ENCODE measurements at places on chromosomes 2 and 18.

DNA sequence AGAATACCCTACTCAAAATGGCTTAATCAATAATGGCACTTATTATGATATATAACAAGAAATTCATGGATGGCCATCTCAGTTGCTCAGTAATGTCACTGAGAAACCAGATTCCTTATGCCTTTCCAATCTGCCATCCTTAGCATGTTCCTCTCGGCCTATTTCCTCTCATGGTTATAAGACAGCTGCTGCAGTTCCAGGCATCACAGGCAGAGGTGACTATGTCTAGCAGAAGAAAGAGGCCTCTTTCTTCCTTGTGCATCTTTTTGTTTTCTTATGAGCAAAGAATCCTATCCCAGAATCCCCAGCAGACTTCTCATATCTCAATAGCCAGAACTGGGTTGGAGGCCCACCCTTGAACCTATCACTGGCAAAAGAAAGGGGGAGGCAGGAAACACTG is 310.6 kb upstream of the SPRED2 start:
- no peak overlapping the region for H3K4me3 ChIP-seq
- no peaks in the 10 kb centered on the region for H3K4me1 ChIP-seq
- H3K27ac ChIP-seq: no peak overlapping the region
- DNase-seq: no peak
- no peaks in the 10 kb centered on the region for H3K36me3 ChIP-seq

DNA sequence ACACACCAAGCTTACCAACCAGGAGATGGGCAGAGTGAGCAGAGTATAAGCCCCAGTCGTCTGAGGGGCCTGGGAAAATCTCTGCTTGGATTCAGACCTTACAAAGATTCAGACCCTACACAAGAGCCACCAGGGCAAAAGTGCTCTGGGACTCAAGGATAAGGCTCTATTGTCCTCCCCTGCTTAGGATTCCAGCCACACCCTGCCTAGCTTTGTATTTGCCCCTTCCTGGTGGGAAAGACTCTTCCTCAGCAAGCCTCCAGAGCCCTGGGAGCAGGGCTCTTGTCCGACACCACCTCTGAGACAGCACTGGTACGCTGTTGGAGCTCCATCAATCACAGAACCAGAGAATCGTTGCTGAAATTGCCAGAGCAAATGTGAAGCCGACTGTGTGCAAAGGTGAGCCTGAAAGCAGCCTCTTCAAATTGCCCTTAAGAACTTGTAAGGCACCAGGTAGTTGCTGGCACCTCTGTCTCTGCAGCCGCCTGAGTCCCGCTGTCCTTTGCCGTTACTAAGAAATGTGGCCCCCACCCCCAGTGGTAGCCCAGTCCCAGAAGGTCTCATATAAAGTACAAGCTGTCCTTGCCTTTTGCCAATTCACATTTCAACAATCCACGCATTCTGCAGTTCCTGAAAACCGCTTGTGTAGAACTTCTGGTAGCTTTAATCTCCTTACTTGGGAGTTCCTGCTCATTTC is 148.7 kb downstream of the CTIF start:
- H3K27ac ChIP-seq: peak overlapping the region; percentile 45
- no peak for DNase-seq
- no peaks in the 10 kb centered on the region for H3K36me3 ChIP-seq
- H3K4me3 ChIP-seq: no peak overlapping the region
- no peaks in the 10 kb centered on the region for H3K27me3 ChIP-seq

- no peaks in the 10 kb centered on the region for H3K36me3 ChIP-seq
- H3K4me3 ChIP-seq: no peak overlapping the region
- no peak for DNase-seq
- peak overlapping the region; percentile 26 for H3K27ac ChIP-seq
- no peaks in the 10 kb centered on the region for H3K4me1 ChIP-seq
- no peaks in the 10 kb centered on the region for H3K27me3 ChIP-seq
Observed at GRCh38 chr2:174035981-174036742, 71.0 kb upstream of the SP3 start.

- H3K27ac ChIP-seq: peak overlapping the region; percentile 90
- no peak for DNase-seq
- H3K36me3 ChIP-seq: peaks cover 58% of the 10 kb centered on the region
- H3K4me3 ChIP-seq: peak overlapping the region; percentile 91
- peaks cover 26% of the 10 kb centered on the region for H3K4me1 ChIP-seq
- H3K27me3 ChIP-seq: no peaks in the 10 kb centered on the region
Observed at GRCh38 chr2:74481961-74482800, 617 bp downstream of the CCDC142 start.

- no peaks in the 10 kb centered on the region for H3K36me3 ChIP-seq
- no peak overlapping the region for H3K4me3 ChIP-seq
- H3K27me3 ChIP-seq: no peaks in the 10 kb centered on the region
- H3K4me1 ChIP-seq: peaks cover 18% of the 10 kb centered on the region
- H3K27ac ChIP-seq: no peak overlapping the region
- no peak for DNase-seq
Observed at GRCh38 chr2:21773168-21773567, 649.4 kb downstream of the TDRD15 start.

DNA sequence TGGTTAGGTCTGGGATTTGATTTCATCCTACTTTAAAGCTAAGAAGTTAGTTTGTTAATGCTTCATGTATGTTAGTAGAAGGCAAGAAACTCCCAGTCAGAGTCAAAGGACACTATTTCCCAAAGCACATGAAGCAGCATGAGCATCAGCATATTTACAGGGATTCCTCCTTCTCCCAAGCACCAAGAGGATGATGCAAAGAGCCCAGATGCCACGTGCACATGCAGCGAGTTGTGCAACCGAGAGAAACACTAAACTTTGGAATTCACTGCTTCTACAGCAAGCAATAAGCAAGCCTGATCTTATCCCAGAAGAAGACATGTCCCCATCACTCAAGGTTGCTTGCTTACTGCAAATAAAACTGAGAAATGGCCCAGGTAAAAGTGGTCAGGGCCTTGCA is 32.5 kb downstream of the CPO start:
- peak; percentile 75 for DNase-seq
- H3K4me3 ChIP-seq: no peak overlapping the region
- no peaks in the 10 kb centered on the region for H3K27me3 ChIP-seq
- H3K36me3 ChIP-seq: no peaks in the 10 kb centered on the region
- no peaks in the 10 kb centered on the region for H3K4me1 ChIP-seq

DNA sequence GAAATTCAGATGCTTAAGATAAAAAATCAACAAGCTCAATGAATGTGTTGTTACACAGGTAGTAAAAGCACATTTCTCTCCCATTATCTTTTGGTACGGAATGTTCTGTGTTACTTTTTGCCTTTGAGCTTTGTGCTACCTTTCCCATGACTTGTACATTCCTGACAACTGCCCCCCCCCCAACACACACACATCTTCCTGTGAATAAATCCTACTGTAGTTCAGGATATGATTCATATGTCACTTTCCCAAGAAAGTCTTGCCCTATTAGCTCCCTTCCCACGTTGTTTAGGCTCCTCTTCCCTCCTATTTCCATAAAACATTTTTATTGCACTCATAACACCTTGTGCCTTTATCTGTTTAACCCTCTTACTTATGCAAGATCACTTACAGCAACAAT is 442.6 kb upstream of the LRATD1 start:
- no peak overlapping the region for H3K4me3 ChIP-seq
- H3K36me3 ChIP-seq: no peaks in the 10 kb centered on the region
- H3K4me1 ChIP-seq: no peaks in the 10 kb centered on the region
- no peak overlapping the region for H3K27ac ChIP-seq
- no peak for DNase-seq

GRCh38 chr18:26004832-26005231 is 85.6 kb downstream of the SS18 start:
- no peak overlapping the region for H3K4me3 ChIP-seq
- no peak for DNase-seq
- H3K4me1 ChIP-seq: no peaks in the 10 kb centered on the region
- H3K27me3 ChIP-seq: no peaks in the 10 kb centered on the region
- H3K36me3 ChIP-seq: no peaks in the 10 kb centered on the region

DNA sequence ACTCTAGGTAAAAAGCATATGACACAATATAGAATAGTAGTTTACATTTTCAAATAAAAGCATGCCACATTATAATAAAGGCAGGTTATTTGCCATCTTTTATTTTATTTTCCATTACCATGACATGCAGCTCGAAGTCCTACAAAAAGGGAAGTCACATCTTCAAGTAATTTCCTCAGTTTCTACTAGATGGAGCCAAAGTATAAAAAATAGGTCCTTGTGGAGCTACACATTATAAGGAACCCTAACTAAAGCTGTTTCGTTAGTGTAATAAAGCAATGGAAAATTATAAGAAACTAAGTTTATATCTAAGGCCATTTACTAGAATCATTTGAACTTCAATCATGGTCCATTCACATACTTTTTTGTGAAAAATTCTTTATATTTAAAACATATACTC is 674.5 kb downstream of the KCNJ3 start:
- no peak overlapping the region for H3K27ac ChIP-seq
- no peaks in the 10 kb centered on the region for H3K36me3 ChIP-seq
- H3K4me3 ChIP-seq: no peak overlapping the region
- H3K4me1 ChIP-seq: no peaks in the 10 kb centered on the region
- DNase-seq: no peak
- no peaks in the 10 kb centered on the region for H3K27me3 ChIP-seq

- DNase-seq: no peak
- peaks cover 45% of the 10 kb centered on the region for H3K4me1 ChIP-seq
Observed at GRCh38 chr18:58911241-58911640, 46.6 kb downstream of the ZNF532 start.

DNA sequence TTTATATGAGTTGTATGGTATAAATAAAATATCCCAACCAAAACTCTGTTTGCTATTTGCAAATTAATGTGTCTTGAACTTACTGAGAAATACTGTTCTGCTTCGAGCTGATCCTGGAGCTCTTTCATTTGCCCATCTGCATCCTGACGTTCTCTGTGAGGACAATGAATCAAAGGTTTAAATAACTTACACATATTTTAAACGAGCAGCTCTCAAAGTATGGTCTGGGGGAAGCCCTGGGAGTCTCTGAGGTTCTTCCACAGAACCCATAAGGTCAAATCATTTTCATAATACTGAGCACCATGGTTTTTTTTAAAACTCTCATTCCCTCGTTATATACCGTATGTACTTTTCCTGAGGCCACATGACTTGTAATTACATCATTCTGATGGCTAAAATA is 46.7 kb downstream of the SLC66A3 start:
- no peaks in the 10 kb centered on the region for H3K27me3 ChIP-seq
- DNase-seq: no peak
- H3K36me3 ChIP-seq: no peaks in the 10 kb centered on the region
- H3K4me3 ChIP-seq: no peak overlapping the region

DNA sequence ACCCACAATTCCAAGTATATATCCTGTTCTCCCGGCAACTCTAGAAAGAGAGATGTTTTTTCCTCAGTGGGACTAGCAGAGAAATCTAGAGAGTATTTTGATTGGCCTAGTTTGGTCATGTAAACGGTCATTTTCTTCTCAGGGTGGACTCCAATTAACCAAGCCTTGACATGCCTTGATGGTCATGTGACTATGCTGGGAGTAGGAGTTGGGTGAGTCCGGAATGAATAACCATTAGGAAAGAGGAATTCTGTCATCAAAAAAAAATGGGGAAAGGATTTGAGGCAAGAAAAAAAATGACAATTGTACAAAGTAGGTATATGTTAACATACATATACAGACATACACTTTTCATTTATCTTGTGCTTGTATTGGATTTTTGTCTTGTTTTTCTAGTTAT is 248.2 kb upstream of the CDH20 start:
- no peak for DNase-seq
- no peak overlapping the region for H3K27ac ChIP-seq
- no peak overlapping the region for H3K4me3 ChIP-seq
- no peaks in the 10 kb centered on the region for H3K27me3 ChIP-seq

- no peaks in the 10 kb centered on the region for H3K36me3 ChIP-seq
- H3K4me3 ChIP-seq: no peak overlapping the region
- H3K4me1 ChIP-seq: no peaks in the 10 kb centered on the region
- H3K27ac ChIP-seq: no peak overlapping the region
Observed at GRCh38 chr2:66814916-66815315, 380.0 kb downstream of the MEIS1 start.

DNA sequence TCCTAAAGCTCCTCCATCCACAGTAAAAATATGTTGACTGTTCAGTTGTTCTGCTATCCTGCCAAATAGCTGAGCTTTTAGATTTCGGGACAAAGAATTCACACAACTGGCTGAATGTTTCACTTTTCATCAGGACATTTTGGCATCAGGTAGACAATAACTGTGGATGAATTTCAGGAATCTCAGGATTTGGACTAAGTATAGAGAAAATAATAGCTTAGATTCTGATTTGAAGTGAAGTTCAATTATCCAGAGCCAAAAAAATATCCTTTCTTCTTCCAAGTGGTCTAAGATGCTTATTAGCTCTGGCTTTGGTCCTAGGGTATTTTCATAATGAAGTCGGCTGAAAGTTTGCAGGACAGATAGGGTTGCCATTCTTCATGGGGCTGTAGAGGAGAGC is 16.1 kb downstream of the KCNE4 start:
- peak overlapping the region; percentile 23 for H3K27ac ChIP-seq
- no peaks in the 10 kb centered on the region for H3K27me3 ChIP-seq
- no peaks in the 10 kb centered on the region for H3K4me1 ChIP-seq
- H3K36me3 ChIP-seq: no peaks in the 10 kb centered on the region
- no peak for DNase-seq

DNA sequence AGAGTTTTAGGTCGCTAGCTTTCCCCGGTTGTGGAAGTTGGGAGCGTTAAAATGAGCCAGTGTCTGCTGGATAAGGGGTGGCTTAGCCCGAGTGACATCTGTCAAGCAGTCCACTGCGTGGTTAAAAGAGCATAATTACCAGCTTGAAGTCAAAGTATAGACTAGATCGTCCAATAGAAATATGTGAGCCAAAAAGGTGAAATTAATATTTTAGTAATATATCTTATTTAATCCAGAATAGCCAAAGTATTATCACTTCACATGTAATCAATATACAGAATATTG is 654 bp downstream of the COMMD1 start:
- no peak for DNase-seq
- no peaks in the 10 kb centered on the region for H3K27me3 ChIP-seq
- H3K4me3 ChIP-seq: peak overlapping the region; percentile 71
- H3K27ac ChIP-seq: peak overlapping the region; percentile 80
- H3K36me3 ChIP-seq: no peaks in the 10 kb centered on the region

GRCh38 chr2:37573451-37574388 is 97.7 kb downstream of the CDC42EP3 start:
- H3K27me3 ChIP-seq: no peaks in the 10 kb centered on the region
- no peak overlapping the region for H3K4me3 ChIP-seq
- H3K36me3 ChIP-seq: no peaks in the 10 kb centered on the region
- DNase-seq: no peak
- H3K27ac ChIP-seq: no peak overlapping the region

DNA sequence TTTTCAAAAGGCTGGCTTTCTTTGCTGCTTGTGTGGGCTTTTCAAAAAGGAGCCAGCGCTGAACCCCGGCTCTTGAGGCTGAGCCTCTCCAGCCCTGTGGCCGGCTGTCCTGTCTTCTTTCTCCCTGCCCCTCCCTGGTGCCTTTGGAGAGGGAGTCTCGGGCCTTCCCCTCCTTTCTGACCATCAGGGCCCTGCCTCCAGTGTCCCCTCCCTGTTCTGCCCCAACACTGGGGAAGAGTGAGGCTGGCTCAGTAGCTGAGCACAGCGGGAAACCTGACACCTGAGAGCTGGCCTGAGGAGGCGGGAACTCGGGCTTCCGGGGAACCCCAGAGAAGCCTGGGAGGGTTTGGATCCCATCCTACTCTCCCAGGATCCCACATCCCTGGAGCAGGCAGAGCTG is 232.1 kb downstream of the LOXHD1 start:
- no peaks in the 10 kb centered on the region for H3K36me3 ChIP-seq
- H3K27ac ChIP-seq: no peak overlapping the region
- H3K27me3 ChIP-seq: no peaks in the 10 kb centered on the region
- DNase-seq: no peak
- no peak overlapping the region for H3K4me3 ChIP-seq
- no peaks in the 10 kb centered on the region for H3K4me1 ChIP-seq

All from tibial nerve (tissue), 4 donors.